ENCODE measurements at places on chromosomes 7 and 10. TPM values are rescaled to one million over a fixed set of nuclear protein-coding genes. Genes with fewer than 3 reads are reported as not detected.
A peak's percentile ranks its signal among the peaks of the same experiment; 100 is the strongest.

GRCh38 chr10:60096761-60097513 lies 190.6 kb upstream of the CCDC6 start:
- H3K27me3 ChIP-seq = peaks cover 7% of the 10 kb centered on the region
- no peak overlapping the region for H3K4me3 ChIP-seq
- DNase-seq = no peak
- H3K36me3 ChIP-seq = no peaks in the 10 kb centered on the region

- no peak overlapping the region for H3K4me3 ChIP-seq
- DNase-seq = no peak
- no peak overlapping the region for H3K27ac ChIP-seq
- H3K27me3 ChIP-seq = no peaks in the 10 kb centered on the region
- no peaks in the 10 kb centered on the region for H3K36me3 ChIP-seq
- no peaks in the 10 kb centered on the region for H3K4me1 ChIP-seq
These were observed 18.7 kb upstream of the CD36 start for GRCh38 chr7:80619741-80620140.

DNA sequence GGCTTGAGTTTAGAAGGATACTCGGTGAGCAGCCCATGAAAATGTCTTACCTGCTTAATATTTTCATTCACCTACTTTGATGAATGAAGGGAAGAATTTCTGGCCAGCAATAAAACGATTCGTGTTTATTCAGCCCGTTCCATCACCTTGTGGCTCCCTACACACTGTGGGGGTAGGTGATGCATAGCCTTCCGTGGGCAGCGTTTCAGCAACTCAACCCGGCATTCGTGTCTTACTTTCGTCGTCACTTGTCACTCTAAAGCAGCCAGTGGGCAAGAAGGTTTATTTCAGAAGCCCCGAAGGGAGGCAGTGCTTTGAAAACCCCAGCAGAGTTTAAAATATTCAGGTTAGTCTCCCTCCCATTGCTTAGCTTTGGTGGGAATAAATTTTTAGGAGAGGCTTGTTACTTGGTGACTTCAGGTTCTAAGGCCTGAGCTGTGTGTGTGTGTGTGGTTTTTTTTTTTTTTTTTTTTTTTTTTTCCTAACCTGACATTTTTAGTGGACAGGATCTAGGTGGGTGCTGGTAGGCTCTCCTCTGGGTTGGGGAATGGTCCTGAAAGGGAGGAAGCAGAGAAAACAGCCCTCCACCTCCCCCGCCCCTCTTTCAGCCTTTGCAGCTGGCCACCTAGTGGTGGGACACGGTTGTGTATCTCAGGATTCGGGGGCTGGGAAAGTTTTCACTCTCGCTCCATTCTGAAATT lies 1.8 kb downstream of the GRK5 start:
- H3K4me1 ChIP-seq = peaks cover 68% of the 10 kb centered on the region
- H3K27me3 ChIP-seq = no peaks in the 10 kb centered on the region
- peak; percentile 68 for DNase-seq
- peak overlapping the region; percentile 76 for H3K27ac ChIP-seq
- H3K4me3 ChIP-seq = peak overlapping the region; percentile 87
- H3K36me3 ChIP-seq = peaks cover 11% of the 10 kb centered on the region

GRCh38 chr10:73920089-73920488 lies 9.2 kb downstream of the PLAU start:
- H3K27me3 ChIP-seq = peaks cover 21% of the 10 kb centered on the region
- peak overlapping the region; percentile 54 for H3K27ac ChIP-seq
- no peak overlapping the region for H3K4me3 ChIP-seq

DNA sequence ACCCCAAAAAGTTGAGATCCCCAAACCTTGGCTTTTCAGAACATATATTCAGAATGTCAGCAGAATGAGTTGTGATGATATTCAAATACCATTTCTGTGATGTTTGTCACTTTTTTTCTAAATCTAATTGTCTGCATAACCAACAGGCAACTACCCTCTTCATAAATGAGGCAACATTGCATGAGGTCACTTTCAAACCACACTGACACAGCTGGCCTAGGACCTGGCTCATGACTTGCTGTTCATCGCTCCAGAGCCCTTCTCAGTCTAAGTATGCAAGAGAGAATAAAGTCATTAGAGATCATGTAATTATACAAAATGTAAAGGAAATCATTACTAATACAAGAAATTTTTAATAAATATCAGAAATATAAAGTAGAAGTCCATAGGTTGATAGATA lies 681.9 kb downstream of the GRM8 start:
- H3K36me3 ChIP-seq = no peaks in the 10 kb centered on the region
- no peak overlapping the region for H3K27ac ChIP-seq
- H3K4me3 ChIP-seq = no peak overlapping the region
- H3K27me3 ChIP-seq = no peaks in the 10 kb centered on the region

DNA sequence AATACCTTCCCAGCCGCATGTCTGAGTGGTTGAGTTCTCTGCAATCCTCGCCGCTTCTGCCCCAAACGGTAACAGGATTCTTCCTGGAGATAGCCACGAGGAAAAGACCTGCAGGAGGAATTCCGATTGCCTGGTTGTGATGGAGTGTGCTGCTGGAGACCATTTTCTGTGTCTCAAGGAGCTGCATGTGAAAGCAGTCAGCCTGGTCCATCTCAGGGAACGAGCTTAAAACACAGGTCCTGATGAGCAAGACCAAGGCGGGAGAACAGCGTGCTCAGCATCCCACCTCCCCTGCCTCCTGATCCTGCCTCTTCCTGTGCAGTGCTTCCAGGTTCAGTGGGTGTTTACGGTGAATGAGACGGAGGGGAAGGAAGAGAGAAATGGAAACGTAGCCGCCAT lies 26.5 kb downstream of the VIPR2 start:
- no peak overlapping the region for H3K27ac ChIP-seq
- H3K27me3 ChIP-seq = peaks cover 12% of the 10 kb centered on the region
- no peak for DNase-seq
- H3K36me3 ChIP-seq = no peaks in the 10 kb centered on the region
- no peak overlapping the region for H3K4me3 ChIP-seq

GRCh38 chr10:123786306-123786705 lies 105.3 kb downstream of the CPXM2 start:
- H3K27me3 ChIP-seq = peaks cover 7% of the 10 kb centered on the region
- no peak for DNase-seq
- H3K4me3 ChIP-seq = no peak overlapping the region
- no peaks in the 10 kb centered on the region for H3K36me3 ChIP-seq

GRCh38 chr7:142838461-142839213 lies 16.2 kb upstream of the EPHB6 start:
- no peaks in the 10 kb centered on the region for H3K36me3 ChIP-seq
- no peak overlapping the region for H3K27ac ChIP-seq
- H3K4me3 ChIP-seq = no peak overlapping the region
- H3K27me3 ChIP-seq = peaks cover 2% of the 10 kb centered on the region

The OPN4 gene
- not detected for total RNA-seq

The CC2D2B gene
- 0.34 TPM for total RNA-seq

Data from activated CD8-positive, alpha-beta T cell treated with anti-CD3 and anti-CD28 coated beads, Interleukin-2, amount 10 ng/mL, durations not matched to agents 7 days and 5 days (primary cell).